ENCODE measurements at places on chromosomes 2 and 18.

DNA sequence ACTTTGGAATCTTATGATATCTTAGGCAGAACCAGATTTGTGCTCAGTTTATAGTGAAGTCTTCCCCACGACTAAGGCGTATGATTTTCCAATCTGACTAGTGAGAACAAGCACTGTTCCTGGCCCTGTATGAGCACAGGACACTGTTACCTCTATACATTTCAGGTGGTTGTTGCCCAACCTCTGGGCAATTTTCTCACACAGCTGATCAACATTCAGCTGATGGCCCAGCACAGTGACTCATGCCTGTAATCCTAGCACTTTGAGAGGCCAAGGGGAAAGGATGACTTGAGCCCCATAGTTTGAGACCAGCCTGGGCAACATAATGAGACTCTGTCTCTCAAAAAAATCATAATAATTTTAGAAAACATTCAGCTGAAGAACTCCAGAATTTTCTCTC, 119.5 kb downstream of the ASXL3 start:
- no peak for DNase-seq

GRCh38 chr2:159124441-159124911, 156.0 kb downstream of the TANC1 start:
- no peak for DNase-seq

DNA sequence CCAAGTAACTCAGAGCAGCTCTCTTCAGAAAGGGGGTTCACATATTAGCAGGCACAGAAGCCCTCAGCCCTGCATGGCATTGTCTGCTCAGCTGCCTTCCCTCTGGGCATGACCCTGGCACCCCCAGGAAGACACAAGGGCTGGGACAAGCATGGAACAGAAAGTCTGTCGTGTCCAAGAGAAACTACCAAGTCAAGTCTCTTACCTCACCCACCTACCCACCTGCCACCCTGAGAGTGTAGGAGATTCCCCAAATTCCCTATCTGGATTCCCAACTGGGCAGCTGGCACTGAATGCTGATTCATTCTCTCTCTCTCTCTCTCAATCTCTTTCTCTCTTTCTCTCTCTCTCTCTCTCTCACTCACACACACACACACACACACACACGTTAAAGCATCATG, 21.6 kb downstream of the SMAD7 start:
- no peak for DNase-seq

DNA sequence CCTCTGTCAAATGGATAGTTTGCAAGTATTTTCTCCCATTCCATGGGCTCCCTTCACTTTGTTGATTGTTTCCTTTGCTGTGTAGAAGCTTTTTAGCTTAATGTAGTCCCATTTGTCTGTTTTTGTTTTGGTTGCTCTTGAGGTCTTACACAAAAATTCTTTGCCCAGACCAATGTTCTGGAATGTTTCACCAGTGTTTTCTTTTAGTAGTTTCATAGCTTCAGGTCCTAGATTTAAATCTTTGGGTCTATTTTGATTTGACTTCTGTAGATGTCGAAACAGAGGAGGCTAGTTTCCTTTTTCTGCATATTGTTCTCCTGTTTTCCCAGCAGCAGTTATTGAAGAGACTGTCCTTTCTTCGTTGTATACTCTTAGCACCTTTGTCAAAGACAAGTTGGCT, 351.6 kb downstream of the PTPRM start:
- DNase-seq: no peak
